ENCODE measurements at places on chromosomes 2 and 18.
A peak's percentile ranks its signal among the peaks of the same experiment; 100 is the strongest.

- no peak for DNase-seq
Observed at GRCh38 chr2:190910341-190911136, 29.9 kb downstream of the GLS start.

GRCh38 chr18:64380117-64380516, 231.2 kb upstream of the LINC00305 start:
- DNase-seq = no peak

- no peak for DNase-seq
Observed at GRCh38 chr2:194203898-194204297, 1453.1 kb upstream of the SLC39A10 start.

- DNase-seq = no peak
Observed at GRCh38 chr2:106085181-106085940, 108.7 kb downstream of the UXS1 start.

DNA sequence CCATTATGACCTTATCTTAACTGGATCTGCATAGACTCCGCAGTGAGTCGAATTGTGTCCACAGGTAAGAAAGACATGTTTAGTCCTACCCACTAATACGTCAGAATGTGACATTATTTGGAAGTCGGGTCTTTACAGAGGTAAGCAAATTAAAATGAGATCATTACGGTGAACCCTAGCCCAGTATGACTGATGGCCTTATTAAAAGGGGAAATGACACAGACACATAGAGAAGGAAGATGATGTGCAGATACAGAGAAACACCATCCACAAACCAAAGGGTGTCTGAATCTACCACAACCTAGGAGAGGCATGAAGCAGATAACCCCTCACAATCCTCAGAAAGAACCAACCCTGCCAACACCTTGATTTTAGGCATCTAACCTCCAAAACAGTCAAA, 135.6 kb downstream of the GALNT1 start:
- no peak for DNase-seq

DNA sequence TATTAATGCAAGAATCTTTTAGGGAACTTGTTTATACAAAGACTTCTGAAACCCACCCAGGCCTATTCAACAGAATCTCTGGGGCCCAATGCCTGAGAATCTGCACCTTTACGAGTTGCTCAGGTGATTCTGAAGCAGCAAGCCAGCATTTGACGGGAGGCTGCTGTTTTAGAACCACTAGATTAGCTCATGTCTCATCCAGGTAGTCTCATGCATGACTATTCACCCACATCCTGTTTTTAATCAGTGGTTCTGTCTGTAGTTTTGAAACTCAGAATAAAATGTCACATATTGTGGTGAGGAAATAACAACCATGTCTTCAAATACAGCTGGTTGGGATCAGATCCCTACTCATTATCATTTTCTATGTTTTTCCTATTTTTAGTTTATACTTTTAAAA, 39.5 kb downstream of the CYTIP start:
- no peak for DNase-seq

- DNase-seq = no peak
Observed at GRCh38 chr18:24678107-24678506, 217.7 kb downstream of the HRH4 start.

DNA sequence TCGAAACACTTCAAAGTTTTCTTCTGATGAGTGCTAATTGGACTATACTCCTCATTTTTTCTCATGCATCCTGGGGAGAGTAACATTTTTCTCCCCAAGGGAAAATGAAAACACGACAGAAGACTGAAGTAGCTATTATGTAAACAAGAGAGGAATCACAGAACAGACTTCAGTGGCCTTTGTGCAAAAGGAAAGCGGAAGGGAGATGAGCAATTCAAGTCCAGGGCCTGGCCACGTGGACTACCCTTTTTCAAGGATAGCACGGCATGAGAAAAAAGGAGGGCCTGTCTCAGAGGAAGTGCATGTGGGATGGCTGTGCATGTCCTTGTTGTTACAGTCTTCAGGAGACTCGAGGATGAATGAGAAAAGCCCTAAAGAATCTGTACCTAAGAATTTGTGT, 43.8 kb upstream of the KCNE4 start:
- DNase-seq = no peak

DNA sequence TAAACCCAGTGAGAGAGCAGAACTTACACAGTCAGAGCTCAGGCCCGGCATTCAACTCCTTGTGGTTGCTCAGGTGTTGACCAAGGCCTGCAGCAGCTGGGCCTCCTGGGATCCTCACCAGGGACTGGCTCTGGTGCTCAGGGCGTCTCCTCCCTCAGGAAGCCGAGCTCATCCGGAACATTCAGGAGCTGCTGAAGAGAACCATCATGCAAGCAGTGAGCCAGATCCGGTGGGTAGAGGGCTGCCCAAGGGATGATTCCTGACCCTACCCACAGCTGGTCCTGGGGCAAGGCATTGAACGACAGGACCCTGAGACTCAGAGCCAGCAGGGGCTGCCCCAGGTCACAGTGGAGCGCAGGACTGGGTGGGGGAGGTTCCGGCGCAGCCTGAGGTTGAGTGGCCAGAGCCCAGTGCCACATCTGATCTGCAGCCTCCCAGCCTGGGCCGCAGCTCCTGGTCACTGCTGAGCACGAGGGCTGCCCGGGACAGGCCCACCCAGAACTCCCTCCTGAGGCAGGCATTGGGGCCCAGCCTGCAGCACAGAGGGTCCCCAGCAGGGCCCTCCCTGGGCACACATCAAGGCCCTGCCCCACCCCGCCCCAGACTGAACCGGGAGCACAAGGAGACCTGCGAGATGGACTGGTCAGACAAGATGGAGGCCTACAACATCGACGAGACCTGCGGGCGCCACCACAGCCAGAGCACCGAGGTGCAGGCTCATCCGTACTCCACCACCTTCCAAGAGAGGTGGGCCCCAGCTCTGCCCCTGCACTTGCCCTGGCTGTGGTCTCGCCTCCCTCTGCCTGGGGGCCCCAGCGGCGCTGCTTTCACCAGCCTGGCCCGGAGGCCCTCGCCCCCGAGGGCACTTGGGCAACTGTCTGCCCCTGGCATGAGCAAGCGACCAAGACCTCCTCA, 2.4 kb downstream of the TEKT4 start:
- peak; percentile 13 for DNase-seq

Measured in glutamatergic neuron (in vitro differentiated cells).